ENCODE measurements at places on chromosomes 11 and 22.

DNA sequence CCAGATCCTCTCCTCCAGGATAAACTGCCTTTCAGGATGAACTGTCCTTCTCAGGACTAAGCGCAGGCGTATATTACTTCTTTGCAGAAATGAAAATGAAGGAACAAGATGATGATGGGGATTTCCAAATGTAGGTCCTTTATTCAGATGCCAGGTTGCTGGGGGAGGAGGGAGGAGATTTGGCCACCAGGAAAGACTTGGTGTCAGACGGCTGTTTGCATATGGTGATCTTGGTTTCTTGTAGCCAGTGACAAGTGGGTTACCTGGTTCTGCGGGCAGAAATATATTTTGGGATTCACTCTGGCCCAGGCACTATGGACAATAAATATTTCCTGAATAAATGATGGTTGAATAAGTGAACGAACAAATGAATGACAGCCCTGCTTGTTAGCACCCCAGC lies 243.4 kb downstream of the MIAT start:
- DNase-seq = no peak

GRCh38 chr11:112499153-112499880 lies 238.7 kb upstream of the PLET1 start:
- DNase-seq = no peak

GRCh38 chr11:2927851-2928604 lies 1.2 kb downstream of the PHLDA2 start:
- DNase-seq = no peak

DNA sequence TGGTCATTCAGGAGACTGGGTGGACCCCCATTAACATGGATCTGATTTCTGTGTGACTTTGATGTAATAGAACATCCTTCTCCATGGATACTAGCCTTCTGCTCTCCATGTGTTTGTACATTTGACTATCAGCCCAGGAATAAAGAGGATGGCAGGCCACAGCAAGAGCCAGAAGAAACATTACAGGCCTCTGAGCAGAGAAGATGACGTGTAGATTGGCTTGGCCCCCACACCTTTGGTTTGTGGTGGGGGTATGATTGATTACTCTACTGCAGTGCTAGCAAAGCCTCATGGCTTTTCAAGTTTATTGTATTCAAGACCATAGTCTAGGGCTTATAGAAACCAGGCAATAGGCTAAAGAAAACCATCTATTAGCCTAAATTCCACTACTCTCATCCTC lies 77.0 kb downstream of the GRAMD1B start:
- DNase-seq = no peak

GRCh38 chr22:49746065-49746464 lies 81.6 kb downstream of the BRD1 start:
- no peak for DNase-seq

- DNase-seq = no peak
Measured at GRCh38 chr22:32744176-32744959, 57.1 kb upstream of the TIMP3 start.

- DNase-seq = no peak
Measured at GRCh38 chr22:27461470-27461869, 340.1 kb downstream of the MN1 start.

DNA sequence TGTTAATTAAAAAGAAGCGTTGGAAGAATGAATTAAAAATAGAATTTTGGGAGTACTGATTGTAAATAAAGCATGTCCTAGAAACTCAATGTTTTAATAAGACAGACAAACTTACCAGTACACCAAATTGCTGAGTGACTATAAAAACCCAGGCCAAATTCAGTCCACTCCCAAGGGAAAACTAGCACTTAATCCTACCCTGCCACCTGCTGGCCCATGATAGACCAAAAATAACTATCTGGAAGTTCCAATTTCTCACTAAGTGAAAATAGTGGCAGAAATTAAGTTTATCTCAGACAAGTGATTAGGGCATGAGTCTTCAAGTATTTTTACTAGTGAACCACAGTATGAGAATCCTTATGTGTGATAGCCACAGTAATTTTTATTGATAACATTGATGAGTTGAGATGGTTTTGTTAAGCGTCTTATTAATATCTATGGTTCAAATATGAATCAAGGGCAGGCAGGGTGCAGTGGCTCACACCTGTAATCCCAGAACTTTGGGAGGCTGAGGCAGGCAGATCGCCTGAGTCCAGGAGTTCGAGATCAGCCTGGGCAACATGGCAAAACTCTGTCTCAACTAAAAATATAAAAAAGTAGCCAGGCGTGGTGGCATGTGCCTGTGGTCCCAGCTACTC lies 9.8 kb upstream of the DDX10 start:
- no peak for DNase-seq

DNA sequence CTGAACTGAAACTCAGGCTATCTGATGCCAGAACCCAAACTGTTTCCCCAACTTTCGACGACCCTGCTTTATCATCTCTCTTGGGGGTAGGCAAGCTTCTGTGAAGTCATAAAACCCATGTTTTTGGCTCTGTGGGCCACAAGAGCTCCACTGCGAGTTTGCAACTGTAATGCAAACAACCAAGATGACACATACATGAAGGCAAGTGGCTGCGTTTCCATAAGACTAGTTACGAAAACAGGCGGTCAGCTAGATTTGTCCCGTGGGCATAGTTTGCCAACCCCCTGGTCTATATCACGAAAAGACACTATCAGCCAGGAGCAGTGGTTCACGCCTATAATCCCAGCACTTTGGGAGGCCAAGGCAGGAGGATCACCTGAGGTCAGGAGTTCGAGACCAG lies 37.5 kb downstream of the TPST2 start:
- DNase-seq = no peak

- no peak for DNase-seq
Measured at GRCh38 chr11:46914363-46914762, 4.0 kb downstream of the LRP4 start.

DNA sequence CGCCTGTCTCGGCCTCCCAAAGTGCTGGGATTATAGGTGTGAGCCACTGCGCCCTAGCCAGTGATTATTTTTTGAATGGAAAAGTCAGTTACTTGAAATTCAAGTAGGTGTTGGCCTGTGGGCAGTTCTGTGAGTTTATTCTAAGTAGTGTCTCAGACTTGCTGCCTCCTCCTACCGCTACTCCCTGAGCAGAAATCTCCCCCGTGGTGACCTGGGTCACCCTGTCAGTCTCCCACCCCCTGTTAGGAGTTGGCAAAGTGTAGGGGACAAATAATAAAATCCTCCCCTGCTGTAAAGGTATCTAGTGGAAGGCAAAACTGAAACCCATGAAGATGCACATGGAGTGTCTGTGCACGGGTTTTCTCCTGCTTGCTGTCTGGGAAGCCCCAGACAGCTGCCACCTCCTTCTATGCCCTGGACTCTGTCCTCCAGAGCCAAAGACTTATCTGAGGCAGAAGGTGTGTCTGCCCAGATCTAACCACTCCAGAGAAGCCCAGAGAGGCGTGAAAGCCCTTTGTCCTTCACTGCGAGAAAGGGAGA lies 26.3 kb downstream of the SNAP29 start:
- no peak for DNase-seq

- no peak for DNase-seq
Measured at GRCh38 chr11:94196363-94196762, 67.7 kb downstream of the PANX1 start.

GRCh38 chr11:134270250-134270714 lies 5.9 kb upstream of the GLB1L3 start:
- DNase-seq = peak; percentile 45

DNA sequence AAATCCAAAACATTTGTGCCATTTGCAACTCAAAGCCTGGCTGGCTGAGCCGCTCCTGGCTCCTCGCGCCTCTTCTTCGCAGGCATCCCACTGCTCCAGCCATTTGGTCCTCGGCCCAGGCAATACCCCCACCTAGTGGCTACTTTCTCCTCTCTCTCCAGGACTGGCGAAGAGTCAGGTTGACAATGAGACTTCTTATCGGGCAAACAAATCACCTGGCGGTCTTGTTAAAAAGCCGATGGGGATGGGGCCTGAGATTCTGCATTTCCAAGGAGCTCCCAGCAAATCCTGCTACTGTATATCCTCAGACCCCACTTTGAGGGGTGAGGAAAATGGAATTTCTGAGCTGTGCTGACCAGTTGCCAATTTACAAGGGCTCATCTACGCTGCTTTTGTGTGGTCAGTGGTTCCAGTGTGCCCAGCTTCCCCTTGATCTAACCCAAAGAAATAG lies 89.0 kb downstream of the ISX start:
- no peak for DNase-seq

- DNase-seq = peak; percentile 35
Measured at GRCh38 chr22:25060522-25061071, 108.1 kb downstream of the KIAA1671 start.

GRCh38 chr22:38406617-38407016 lies 48.4 kb downstream of the KCNJ4 start:
- no peak for DNase-seq

GRCh38 chr11:94635072-94635471 lies 67.9 kb downstream of the PIWIL4 start:
- no peak for DNase-seq

- no peak for DNase-seq
Measured at GRCh38 chr22:19663286-19663815, 51.0 kb upstream of the SEPTIN5 start.

All from central memory CD4-positive, alpha-beta T cell (primary cell).